ENCODE measurements at places on chromosomes 6 and 20. TPM values are rescaled to one million over a fixed set of nuclear protein-coding genes. Genes with fewer than 3 reads are reported as not detected.

GRCh38 chr20:60270341-60270740, 312.1 kb downstream of the CDH26 start:
- no peak for DNase-seq

DNA sequence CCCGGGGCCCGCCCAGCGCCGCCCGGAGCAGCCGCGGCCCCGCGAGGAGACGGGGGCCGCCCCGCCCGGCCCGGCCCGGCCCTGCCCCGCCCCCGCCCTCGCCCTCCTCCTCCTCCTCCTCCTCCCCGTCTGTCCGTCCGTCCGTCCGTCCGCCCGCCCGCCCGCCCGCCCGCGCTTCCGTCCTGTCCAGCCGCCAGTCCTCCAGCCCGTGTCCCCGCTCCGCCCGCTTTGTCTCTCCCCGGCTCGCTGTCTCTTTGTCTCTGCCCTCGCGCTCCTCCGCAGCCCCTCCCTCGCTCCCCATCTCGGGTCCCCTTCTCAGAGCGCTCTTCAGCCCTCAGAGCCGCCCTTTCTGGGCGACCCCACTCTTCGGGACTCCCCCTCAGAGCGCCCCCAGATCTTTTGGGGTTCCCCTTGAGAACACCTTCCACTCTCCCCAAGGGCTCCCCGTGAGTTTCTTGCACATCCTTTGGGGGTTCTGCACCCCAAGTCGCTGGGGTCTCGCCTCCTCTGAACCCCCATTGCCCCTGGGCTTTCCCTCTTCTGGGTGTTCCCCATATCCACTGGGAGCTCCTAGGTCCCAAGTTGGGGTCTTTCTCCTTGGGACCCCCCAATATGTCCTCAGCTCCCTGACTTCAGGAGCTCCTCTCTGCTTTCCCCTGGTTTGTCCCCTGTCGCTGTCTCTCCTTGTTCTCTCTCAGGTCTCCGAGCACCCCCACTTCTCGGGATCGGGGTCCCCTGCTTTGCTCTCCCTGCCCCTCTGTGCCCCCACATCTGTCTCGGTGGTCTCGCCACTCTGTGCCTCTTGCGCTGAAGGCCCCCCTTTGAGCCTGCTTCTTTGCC, 79.5 kb upstream of the MYL9 start:
- no peak for DNase-seq

DNA sequence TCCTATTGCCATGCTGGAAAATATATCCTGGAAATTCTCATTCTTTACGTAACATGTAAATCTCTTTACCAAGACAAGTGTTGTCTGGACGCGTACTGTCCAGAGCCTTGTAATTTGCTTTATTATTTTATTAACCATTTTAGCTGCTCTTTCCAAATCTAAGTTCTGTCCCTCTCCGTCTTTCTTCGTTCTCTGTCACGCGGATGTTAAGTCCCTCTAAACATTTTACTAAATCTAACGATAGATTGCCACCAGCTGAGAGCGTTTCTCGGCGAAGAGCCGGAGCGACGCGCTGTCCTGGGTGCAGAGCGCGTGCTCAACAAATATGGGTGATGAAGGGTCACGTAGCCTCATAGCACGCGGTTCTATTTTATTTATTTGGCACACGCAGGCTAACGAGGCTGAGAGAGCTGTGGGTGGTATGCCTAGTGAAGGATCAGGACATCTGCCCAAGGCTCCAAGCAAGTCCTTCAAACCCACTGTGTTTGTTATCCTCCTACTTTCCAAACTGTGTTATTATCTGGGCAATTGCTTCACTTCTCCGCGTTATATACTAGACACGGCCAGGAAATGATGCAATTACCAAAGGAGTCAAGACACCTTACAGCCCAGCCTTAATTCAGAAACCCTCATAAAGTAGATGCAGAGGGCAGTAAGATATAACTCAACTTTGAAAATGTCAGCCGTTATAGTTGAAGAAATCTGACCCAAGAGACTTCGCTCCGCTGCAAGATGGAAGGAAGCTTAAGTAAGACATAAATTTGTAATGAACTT, 10.0 kb upstream of the NCOA7 start:
- peak; percentile 91 for DNase-seq

- no peak for DNase-seq
These were observed 193.5 kb upstream of the PLN start for GRCh38 chr6:118354641-118355040.

DNA sequence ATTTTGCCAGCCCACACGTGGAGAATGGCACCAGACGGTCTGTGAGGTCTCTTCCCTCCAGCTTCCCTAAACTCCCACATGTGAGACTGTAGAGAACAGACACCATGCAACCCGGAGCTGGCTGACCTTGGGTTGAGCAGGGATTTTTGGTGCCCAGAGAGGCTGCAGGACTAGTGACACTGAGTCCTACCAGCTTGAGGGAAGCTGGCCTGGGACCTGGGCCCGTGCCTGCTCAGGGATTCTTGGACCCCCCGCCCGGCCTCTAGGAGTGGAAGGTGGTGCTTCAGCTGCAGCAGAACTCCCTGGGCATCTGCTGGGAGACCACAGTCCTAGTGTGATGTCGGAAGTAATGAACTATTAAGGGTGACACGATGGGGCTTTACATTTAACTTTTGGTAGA, 3.2 kb downstream of the PSMG4 start:
- DNase-seq = no peak

- DNase-seq = no peak
These were observed 291.0 kb downstream of the ZFAND3 start for GRCh38 chr6:38110481-38110971.

Gene PTGIS
- 13.5 TPM for polyA plus RNA-seq

GRCh38 chr20:10675450-10675848, 1.6 kb upstream of the JAG1 start:
- no peak for DNase-seq

Gene KCNK16
- polyA plus RNA-seq = 8.1 TPM

Gene ANKEF1
- polyA plus RNA-seq = 6.9 TPM

GRCh38 chr6:1708820-1709219, 99.1 kb downstream of the FOXC1 start:
- no peak for DNase-seq

Gene CLPSL2
- not detected for polyA plus RNA-seq

DNA sequence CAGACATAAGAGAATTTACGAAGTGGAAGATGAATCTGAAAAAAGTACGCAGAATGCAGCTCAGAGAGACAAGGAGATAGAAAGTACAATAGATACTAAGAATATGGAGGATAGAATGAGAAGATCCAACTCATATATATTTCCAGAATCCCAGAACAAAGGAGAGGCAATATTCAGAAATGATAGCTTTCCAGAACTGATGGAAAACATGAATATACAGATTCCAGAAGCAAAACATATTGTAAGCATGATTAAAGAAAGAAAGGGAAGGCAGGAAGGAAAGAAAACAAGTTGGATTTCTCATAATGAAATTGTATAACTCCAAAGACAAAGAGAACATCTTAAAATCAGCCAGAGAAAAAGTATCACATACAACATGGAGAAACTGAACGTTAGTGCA, 22.9 kb downstream of the GFRA4 start:
- DNase-seq = no peak

Gene GDAP1L1
- 5.4 TPM for polyA plus RNA-seq

GRCh38 chr6:137495703-137496336, 1.6 kb upstream of the OLIG3 start:
- no peak for DNase-seq

Gene RBPJL
- polyA plus RNA-seq = not detected

- peak; percentile 5 for DNase-seq
These were observed 211.9 kb downstream of the FOXC1 start for GRCh38 chr6:1821513-1822183.

GRCh38 chr6:125406741-125407140, 105.0 kb upstream of the HDDC2 start:
- no peak for DNase-seq

DNA sequence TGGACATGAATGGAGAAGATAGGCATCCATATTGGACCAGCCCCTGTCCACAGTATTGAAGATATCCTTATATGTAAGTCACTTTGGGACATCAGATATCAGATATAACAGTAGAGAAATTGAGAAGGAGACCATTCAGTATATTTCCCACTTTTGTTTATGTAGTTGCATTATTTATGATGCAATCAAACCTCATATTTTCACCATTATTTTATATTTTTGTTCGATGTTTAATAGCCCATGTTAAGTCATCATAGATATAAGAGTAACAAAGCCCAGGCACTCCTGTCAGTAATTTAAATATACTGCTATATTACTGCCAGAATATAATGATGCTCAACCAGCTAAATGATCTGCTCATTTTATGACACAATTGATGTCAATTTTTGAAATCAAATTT, 744.5 kb upstream of the EPHA7 start:
- no peak for DNase-seq

All from large intestine (tissue), 12 donors.